ENCODE measurements at places on chromosomes 1 and 21. TPM values are rescaled to one million over a fixed set of nuclear protein-coding genes. Genes with fewer than 3 reads are reported as not detected.

PTCH2 gene
- 2.2 TPM for total RNA-seq

CHRNB2 gene
- 0.16 TPM for total RNA-seq

DEPDC1 gene
- not detected for total RNA-seq

VAMP3 gene
- total RNA-seq, result 167 TPM

STIL gene
- total RNA-seq, result 4.8 TPM

TMEM63A gene
- 88.0 TPM for total RNA-seq

OR2L2 gene
- total RNA-seq, result 0.73 TPM

C1orf210 gene
- total RNA-seq, result not detected

STUM gene
- 7.2 TPM for total RNA-seq

S100A5 gene
- total RNA-seq, result not detected

SPTA1 gene
- total RNA-seq, result 0.33 TPM

CD34 gene
- 15.7 TPM for total RNA-seq

CFAP74 gene
- 0.98 TPM for total RNA-seq

MYOG gene
- not detected for total RNA-seq

CLDN19 gene
- total RNA-seq, result 3.1 TPM

LAPTM5 gene
- 70.1 TPM for total RNA-seq

PIGR gene
- total RNA-seq, result 0.16 TPM

All from breast epithelium (tissue), 4 donors.